ENCODE measurements at places on chromosomes 16 and 17.
A peak's percentile ranks its signal among the peaks of the same experiment; 100 is the strongest.

DNA sequence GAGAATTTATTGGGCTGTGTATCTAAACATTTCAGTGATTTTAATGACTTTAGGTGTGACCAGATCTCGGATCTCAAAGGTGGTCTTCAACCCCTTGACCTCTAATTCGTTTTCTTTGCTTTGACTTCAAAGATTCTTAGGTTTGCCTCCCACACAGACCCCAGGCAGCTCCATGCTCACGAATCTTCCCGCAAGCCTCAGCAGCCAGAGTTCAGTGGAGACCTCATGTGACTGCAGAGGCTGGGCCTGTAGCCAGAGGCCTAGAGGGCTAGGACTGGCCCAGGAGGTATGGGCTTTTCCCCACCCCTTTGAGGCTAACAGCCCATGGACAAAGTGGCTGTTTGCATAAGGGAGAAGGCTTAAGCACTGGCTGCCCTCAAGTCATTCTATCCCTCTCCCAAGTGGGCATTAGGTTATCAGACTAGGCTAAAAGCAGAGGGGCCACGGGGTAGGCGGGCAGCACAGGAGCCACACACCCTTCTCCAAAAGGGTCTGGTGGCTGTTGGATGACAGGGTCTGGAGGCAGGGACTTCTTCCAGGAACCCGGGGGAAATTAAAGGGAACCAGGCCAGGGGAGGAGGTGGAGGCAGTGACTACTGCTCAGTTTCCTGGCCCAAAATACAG is 3.0 kb downstream of the HIRIP3 start:
- DNase-seq = no peak

- no peak for DNase-seq
Measured at GRCh38 chr17:68185820-68186219, 62.0 kb upstream of the AMZ2 start.

DNA sequence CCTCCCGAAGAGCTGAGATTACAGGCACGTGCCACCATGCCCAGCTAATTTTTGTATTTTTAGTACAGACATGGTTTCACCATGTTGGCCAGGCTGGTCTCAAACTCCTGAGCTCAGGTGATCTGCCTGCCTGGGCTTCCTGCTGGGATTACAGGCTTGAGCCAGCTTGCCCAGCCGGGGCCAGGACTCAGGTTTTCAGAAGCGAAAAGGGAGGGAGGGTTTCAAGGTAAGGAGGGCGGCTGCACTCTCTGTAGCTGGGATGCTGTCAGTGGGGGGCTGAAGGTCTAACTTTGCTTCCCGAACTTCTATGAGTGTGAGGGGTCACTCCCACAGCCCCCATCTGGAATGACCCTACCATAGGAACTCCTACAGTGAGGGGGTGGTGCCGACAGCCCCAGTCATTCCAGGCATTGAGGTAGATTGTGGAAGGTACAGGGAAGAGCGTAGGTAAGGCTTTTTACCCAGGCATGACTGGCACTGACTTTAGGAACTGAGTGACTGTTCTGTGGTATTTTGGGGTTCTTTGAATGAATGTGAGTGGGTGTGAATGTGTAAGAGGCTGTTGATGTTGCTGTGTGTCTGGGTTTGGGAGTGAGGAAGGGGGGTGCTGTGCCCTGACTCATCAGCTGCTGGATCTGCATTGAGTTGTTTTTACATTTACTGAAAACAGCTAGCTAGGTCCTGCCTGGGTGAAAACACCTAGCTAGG is 3.8 kb upstream of the C1QL1 start:
- DNase-seq = no peak

GRCh38 chr17:50890675-50891516 is 24.7 kb upstream of the TOB1 start:
- DNase-seq = no peak

GRCh38 chr17:12318571-12319266 is 298.0 kb downstream of the MAP2K4 start:
- no peak for DNase-seq

DNA sequence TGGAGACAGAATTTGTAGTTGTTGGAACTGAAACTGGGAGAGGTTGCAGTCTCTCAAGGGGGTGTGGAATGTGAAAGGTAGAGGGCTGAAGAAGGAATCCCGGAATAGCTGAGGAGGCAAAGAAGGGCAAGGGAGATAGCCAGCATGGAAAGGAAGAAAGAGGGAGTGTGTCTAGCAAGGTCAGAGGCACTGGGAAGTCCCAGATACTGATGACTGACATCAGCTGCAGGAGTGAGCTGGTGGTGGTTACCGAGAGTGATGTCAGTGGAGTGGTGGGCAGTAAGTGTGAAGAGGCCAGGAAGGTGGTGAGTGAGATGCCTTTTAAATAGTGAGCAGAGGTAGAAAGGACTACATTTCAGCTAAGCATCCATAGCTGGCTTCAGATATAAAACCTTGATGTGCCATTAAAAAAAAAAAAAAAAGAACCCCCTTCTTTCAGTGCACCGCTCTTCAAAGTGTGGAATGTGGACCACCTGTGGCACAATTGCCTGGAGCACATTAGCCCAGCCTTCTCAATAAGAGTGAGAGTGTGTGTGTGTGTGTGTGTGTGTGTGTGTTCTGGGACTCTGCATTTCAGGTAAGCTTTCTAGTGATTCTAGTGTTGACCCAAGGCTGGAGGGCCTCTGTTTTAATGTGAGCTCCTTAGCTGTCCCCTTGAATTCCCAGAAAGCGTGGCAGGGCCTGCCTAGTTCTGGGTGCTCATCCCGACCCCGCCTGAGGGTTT is 8.5 kb downstream of the PRMT7 start:
- no peak for DNase-seq

- no peak for DNase-seq
Measured at GRCh38 chr17:75681289-75681688, 14.2 kb downstream of the SAP30BP start.

GRCh38 chr17:73482894-73483293 is 161.4 kb downstream of the SDK2 start:
- DNase-seq = no peak

DNA sequence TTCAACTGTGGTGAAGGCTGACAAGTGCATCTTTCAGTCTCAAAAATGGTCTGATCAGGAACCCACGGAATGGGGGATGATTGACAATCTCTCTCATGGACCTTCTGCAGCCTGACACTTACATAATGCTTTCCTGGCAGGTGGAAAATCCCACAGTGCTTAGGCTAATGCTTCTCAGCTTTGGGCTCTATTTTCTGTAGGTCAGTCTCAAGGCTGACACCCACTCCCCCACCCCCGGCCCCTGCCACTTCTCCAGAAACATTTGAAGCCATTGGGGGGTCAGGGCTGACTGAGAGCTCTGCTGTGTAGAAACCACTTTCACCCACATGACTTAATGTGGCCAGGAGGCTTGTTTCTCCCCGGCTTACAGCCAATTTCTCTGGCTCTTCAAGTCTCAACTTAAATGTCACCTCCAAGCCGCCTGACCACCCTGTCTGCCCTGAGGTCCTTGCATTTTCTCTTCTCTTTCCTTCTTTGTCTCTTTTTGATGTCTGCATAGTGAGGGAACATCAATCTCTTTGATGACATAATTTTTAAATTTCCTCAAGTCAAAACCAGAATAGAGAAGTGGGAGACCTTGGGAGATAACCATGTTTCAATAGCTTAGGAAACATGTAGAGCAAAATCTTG is 16.7 kb upstream of the IRF8 start:
- no peak for DNase-seq

GRCh38 chr16:58958749-58959148 is 224.6 kb upstream of the GOT2 start:
- DNase-seq = no peak

GRCh38 chr16:49462362-49462988 is 88.9 kb downstream of the C16orf78 start:
- no peak for DNase-seq

GRCh38 chr17:732067-732901 is at the start of gene TLCD3A:
Gene TLCD3A (plus strand): TSS chr17:732596. CDS start chr17:732648, 52 bp downstream.
- peak; percentile 15 for DNase-seq

DNA sequence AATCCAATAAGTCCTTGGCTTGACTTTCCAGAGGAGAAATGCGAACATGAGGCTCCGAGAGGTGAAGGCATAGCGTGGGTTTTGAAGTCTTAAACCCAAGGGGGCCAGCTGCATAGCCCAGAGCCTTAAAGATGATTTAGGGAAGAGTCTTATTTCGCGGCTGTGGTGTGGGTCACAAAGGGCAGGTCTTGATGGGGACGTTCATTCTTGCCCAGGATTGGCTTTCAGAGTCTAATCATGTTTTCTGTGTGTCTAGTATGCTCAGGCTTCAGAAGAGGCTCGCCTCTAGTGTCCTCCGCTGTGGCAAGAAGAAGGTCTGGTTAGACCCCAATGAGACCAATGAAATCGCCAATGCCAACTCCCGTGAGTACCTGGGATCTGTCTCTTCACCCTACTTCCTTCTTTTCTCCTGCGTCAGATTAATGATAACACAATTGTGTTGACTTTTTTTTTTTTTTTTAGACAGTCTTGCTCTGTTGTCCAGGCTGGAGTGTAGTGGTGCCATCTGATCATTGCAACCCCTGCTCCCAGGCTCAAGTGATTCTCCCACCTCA is 951 bp downstream of the RPL19 start:
- no peak for DNase-seq

DNA sequence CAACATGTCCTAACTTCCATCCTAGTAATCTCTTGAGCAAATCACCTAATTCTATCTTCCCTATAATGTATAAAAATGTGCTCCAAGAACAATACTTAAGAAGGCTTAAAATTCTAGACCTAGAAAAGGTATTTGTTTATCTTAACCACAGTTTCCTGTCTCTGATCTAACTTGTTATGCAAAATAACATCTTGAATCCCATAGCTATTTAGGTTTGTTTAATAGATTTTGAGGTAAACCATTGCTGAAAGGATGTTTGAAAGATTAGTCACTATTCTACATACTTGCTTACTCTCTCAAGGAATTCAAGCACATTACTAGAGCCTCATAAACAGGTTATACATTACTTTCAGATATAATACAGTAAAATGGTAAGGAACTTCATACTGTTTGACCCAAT is 13.0 kb downstream of the CA10 start:
- no peak for DNase-seq

- no peak for DNase-seq
Measured at GRCh38 chr17:61554209-61554608, 36.8 kb downstream of the NACA2 start.

GRCh38 chr16:88726981-88727380 is 20.7 kb downstream of the CTU2 start:
- DNase-seq = no peak

DNA sequence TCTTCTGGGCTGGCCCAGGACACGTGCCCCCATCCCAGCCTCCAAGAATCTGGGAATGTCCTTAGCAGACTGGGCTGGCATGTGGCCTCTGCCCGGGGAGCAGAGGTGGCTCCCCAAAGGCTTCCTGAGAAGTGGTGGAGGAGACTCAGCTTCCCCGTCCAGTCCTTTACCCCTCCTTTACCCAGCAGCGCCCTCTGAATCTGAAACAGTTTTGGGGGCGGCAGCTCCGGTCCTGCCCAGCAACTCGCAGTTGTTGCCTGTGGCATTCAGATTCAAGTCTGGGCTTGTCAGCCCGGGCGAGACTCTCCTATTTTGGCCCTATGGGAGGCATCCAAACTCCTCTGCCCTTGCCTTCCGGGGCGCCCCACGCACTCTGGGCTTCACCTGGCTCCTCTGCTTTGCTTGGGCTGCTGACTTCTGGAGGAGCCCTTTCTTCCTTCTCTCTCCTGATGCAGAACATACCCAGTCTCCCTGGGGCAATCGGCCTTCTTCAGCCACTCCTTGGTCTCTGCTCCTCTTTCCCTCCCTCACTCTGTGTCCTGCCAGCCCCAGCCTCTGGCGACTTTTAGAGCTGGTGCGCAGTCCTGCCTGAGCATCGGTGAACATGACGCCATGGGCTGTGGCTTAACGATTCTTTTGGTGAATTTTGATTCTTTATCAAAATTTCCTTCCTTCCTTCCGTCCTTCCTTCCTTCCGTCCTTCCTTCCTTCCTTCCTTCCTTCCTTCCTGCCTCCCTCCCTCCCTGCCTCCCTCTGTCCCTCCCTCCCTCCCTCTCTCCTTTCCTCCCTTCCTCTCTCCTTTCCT is 55.2 kb downstream of the CMIP start:
- DNase-seq = no peak

DNA sequence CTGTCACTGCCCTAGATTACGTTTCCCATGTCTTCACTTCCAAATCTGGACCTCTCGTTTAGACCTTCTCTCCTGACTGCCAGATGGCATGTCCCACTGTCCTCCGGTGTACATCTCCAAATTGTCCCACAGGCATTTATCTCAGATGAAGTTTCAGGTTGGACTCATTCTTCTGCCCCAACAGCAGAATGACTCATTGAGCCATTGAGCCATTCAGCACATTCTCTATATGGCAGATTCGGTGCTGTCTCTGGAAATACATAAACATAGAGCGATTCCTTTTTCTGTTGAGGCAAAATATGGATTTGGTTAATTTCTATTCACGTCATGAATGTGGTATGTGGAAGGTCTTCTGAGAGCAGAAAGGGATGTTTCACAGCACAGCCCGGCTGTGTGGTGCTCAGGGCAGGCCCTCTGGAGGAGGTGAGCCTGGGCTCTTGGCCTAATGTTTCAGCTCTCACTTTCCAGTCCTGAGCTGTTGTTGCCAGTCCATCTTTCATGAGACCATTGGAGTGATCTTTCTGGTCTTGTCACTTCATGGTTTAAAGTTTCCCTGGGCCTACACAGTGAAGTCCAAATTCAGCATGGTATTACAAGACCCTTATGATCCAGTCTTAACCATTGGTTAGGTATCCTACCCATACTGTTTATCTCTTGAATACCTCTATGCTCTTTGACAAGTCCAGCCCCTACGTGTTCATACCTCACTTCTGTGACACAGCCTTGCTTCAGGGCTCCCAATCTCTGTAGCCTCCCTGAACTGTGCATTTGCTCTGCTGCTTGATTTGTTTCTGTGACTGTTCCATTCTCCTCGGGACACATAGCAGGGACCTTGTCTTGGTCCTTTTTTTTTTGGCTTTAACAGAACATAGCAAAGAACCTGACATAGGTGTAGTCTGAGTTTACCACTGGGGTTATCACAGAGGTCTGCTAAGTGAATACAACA is 15.9 kb downstream of the HAPSTR1 start:
- DNase-seq = no peak

GRCh38 chr17:28173031-28173561 is 130.6 kb downstream of the NLK start:
- DNase-seq = no peak

- DNase-seq = no peak
Measured at GRCh38 chr16:56684926-56685590, 2.8 kb downstream of the MT1X start.

All from CD4-positive, alpha-beta T cell treated with Interleukin-6 at 100 ng/mL for 8 hours (primary cell).